ENCODE measurements at places on chromosomes 6 and 20.

DNA sequence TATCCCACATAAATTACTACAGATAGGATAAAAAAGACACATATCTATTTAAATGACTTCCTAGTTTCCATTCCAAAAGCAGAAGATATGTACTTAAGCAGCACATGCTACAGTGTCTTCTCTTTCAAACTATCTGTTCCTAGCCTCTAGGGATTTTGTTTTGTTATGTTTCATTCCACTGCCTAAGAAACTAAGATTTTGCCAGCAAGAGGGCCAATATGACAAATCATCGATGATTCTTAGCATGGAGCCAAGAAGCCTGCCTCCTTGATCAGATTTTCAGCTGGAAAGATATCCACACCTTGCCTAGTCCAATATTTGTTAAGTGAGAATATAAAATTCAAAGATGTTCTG lies 7.0 kb downstream of the SNX5 start:
- no peak for DNase-seq

DNA sequence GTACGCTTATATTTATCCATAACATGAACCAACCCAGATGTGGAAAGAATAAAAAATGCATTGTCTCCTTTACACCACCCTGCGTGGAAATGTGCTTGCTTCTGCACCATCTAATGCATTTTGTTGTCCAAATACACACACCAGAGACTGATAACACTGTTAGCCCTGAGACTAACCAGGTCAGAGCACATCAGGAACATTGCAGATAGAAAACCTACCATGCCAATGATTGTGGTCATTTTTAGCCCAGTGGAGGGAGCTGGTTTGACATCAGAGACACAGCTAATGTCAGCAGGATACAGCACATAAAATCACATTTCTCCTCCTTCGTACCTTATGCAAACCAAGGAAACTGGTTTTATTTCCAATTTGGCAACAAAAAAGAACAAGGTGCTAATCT lies 528.7 kb downstream of the DOK5 start:
- DNase-seq, result no peak

- DNase-seq, result no peak
Observed at GRCh38 chr6:88008411-88008810, 39.2 kb upstream of the SPACA1 start.

GRCh38 chr20:63495741-63496595 lies 2.9 kb downstream of the EEF1A2 start:
- peak; percentile 84 for DNase-seq

GRCh38 chr6:141464490-141464889 lies 668.2 kb upstream of the GJE1 start:
- no peak for DNase-seq

- peak; percentile 76 for DNase-seq
Observed at GRCh38 chr6:146546443-146547043, 2.9 kb downstream of the RAB32 start.

DNA sequence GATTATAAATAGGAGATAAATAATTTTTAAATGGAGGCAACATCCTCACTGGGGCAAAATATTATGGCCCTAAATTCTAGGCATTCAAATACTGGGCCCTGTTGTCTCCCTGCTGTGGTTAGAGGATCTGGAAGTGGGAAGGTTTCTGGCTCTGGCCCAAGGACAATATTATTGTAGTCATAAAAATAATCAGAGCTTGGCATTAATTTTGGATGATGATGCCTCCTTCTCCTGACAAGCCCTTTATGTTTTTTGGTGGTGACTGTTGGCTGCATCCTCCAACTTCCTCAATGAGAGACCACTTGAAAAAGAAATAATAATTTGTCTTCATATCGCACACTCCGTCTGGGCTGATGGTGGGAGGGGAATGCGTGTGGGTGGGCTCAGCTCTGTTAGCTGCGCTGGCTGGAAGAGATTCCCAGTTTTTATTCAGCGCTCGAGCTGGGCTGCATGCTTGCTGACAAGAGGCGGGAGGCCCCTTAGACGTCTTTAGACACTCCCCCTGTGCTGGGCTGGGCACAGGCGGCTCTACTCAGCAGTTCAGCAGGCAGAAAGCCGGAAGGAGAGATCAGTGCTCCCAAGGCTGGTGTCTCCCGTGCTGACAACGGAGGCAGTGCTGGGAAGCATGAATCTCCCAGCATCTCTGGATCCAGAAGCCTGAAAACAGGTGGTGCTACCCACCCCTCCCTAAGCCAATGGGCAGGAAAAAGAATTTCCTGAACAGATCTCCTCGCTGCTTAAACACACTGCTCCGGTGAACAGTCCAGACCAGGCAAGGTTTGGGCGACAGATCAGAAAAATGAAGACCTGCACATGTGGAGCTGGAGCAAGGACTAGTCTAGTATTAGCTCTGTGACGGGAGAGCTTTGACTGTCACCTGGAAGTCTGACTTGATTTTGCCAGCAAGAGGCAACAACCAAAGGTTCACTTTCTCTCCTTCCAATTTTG lies 97.7 kb downstream of the SYCP2 start:
- DNase-seq, result peak; percentile 67
